Hepatocyte (in vitro differentiated cells): ENCODE measurements at places on chromosomes 6 and 20. TPM values are rescaled to one million over a fixed set of nuclear protein-coding genes. Genes with fewer than 3 reads are reported as not detected.

DNA sequence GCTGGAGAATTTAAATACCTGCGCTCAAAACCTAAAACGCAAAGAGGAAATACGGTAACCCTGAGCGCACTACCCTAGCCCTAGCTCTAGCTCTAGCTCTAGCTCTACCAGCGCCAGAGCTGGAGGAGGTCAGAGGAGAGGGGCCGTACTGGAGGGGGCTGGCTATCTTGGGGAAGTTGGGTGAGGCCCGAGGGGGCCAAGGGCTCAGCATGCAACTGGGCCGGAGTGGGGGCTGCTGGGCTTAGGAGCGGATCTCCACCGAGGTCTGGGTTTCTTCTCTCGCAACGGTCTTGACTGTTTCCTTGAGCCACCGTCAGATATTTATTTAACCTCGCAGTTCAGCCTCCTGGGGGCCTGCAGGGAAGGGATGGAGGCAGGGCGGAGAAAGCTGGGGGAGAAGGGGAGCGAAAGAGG, 91.0 kb downstream of the NCR2 start:
- DNase-seq = peak; percentile 50

DNA sequence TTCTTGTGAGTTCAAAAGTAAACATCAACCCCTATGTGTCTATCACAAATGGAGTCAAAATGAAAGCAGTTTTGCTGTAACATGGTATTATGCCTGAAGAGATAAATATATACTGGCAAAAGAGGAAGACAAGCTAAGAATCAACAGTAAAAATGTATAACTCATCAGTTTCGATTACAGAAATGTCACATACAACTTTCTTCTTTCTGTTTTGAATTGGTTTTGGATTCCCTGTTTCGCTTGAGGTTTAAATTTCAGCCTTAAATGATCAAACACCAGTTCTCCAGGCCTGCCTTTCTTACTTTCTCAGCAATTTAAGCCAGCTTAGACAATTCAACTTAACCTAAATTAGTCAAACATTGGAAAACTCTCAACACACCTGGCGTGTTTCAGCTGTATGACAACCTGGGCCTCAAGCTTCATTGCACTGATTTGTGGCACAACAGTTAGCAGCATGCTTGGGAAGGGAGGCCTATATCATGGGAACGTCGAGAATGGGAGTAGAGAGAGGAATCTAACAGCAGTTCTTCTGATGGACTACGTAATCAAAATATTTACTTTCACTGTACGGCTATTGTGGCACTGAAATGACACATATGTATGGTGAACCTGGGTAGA, 51.9 kb upstream of the MARCKS start:
- DNase-seq = no peak

Gene ADGRB3
- total RNA-seq = 2.0 and 2.2 TPM in 2 replicates

DNA sequence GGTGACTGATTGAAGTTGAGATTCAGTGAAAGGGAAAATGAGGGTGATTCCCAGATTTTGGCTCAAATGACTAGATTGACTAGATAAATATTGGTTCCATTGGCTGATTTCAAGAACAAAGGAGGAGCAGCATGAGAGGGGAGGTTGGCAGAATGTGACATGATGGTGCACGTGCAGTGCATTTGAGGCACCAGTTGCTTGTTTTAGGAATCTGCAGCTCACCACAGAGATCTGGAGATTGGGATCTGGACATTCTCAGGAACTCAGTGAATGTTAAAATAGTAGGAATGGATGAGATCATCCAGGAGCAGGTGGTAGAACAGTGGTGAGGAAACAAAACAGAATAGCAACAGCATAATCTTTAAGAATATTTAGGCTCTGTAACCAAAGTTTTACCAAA, 496.3 kb downstream of the DHX35 start:
- DNase-seq = no peak

Gene STMND1
- total RNA-seq = 0.27 TPM in 1 of 2 replicates, not detected in the other

Gene SUMO4
- 2.2 and 2.6 TPM in 2 replicates for total RNA-seq

DNA sequence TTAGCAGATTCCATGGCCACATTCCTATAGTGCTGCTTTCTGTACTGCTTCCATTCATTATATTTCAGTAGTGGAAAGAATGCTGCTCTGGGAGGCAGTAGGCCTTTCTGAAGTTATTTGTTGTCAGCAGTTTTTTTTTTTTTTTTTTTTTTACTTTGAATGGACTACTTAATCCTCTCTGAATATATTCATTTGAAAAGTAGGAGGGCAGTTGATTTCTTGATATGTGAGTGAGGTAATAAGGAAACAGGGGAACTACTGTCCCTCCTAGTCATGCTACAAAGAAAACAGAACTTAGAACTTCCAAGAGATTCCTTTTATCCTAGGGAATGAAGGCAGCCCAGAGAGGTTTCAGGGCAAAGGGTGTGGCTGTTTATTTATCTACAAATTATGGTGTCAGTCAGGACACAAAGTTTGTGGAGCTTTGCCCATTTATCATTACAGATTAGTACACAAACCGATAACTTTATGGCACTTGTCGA, 155.9 kb downstream of the JARID2 start:
- DNase-seq = peak; percentile 15

Gene PPP1R14C
- total RNA-seq = 1.5 and 2.1 TPM in 2 replicates

DNA sequence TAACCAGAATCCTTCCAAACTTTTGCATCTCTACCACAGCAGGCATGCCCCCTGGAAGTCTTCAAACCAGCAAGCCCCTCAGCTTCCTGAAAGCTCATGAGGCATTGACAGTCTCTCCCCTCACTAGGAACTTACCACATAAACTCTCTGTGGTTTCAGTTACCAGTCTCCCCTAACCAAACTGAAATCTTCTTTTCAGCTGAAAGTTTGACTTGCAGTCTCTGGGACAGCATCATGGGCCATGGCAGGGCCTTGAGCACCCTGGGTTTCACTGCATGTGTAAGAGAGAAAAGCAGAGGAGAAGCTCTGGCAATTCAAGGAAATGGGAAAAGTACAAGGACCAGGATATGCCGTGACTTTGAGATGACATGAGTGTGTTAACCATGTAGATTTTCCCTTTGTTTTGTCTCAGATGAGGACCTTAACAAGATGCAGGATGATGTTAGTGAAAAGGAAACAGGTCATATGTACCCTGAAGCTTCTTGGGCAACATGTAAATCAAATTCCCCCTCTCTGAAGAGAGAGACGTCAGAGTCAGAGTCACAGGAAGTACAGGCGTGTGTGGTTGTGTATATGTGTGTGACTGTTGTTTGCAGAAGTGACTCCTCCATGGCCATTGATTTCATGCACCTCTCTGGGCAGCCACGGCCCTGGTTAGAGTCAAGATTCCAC, 106.3 kb downstream of the TNFRSF21 start:
- DNase-seq = no peak

DNA sequence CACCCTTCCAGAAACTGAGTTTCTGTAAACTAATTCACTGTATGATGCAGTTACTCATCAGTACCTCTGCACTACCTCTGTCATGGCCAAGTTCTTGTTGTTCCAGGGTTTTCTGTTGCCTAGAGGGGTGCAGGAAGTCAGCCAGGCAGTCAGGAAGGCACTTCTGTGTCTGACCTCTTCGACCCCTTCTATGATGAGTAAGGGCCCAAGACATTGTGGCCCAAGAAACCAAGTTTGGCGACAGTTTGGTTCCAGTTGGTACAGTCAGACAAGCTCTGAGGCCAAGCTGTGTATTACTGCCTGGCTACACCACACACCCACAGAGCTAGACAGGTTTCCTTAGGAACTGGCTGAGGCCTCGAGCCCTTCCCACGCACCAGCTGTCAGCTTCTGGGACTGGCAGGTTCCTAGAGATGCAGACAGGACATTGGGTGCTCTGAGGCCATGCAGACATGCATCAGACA, 41.2 kb downstream of the TRAF3IP2 start:
- DNase-seq = no peak

DNA sequence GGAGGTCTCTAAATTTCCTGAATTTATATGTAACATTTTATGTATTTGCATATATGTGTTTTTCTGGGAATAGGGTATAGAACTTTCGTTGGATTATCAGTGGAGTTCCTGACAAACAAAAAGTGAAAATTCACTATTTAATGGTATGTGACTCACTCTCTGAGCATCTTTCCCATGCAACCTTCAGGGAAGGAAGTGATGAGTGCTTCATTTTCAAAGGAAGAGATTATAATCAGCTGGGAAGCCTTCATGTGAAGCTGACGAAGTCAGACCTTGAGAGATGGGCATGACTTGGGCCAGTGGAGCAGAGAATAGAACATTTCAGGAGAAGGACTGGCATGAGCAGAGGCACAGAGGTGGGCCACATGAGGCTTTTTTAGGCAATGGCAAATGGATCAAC, 72.7 kb downstream of the FAXC start:
- DNase-seq = no peak

- no peak for DNase-seq
Observed at GRCh38 chr20:22464312-22465003, 119.9 kb downstream of the FOXA2 start.

- no peak for DNase-seq
Observed at GRCh38 chr6:119444642-119445557, 95.3 kb upstream of the MAN1A1 start.

Gene MTFR2
- 0.43 and 2.9 TPM in 2 replicates for total RNA-seq

Gene REM1
- 0.08 TPM in 1 of 2 replicates, not detected in the other for total RNA-seq
